Daoy (cell line): ENCODE measurements at places on chromosomes 5 and 9. TPM values are rescaled to one million over a fixed set of nuclear protein-coding genes. Genes with fewer than 3 reads are reported as not detected.
A peak's percentile ranks its signal among the peaks of the same experiment; 100 is the strongest.

The FAXDC2 gene
- 0.12 and 0.46 TPM in 2 replicates for total RNA-seq

The SPINK6 gene
- total RNA-seq = not detected in 2 replicates

The JAKMIP2 gene
- total RNA-seq = 0.48 and 0.63 TPM in 2 replicates

The CARTPT gene
- total RNA-seq = not detected in 2 replicates

The GCNT4 gene
- total RNA-seq = 1.7 and 1.9 TPM in 2 replicates

The COL5A1 gene
- 131 and 135 TPM in 2 replicates for total RNA-seq

The KCNIP1 gene
- total RNA-seq = 1.9 and 3.9 TPM in 2 replicates

The C5orf52 gene
- total RNA-seq = not detected in 2 replicates

The C7 gene
- 0.33 and 1.0 TPM in 2 replicates for total RNA-seq

The ADAMTS6 gene
- 14.2 and 20.8 TPM in 2 replicates for total RNA-seq

The ENDOG gene
- 14.1 and 17.8 TPM in 2 replicates for total RNA-seq

- DNase-seq = no peak
These were observed 95.8 kb upstream of the NR4A3 start for GRCh38 chr9:99725852-99726251.

- DNase-seq = no peak
These were observed 118.2 kb downstream of the VCAN start for GRCh38 chr5:83589786-83590185.

GRCh38 chr9:110429453-110429852, 91.8 kb upstream of the TXNDC8 start:
- DNase-seq = no peak

GRCh38 chr9:71253011-71253410, 131.6 kb upstream of the TRPM3 start:
- DNase-seq = no peak

DNA sequence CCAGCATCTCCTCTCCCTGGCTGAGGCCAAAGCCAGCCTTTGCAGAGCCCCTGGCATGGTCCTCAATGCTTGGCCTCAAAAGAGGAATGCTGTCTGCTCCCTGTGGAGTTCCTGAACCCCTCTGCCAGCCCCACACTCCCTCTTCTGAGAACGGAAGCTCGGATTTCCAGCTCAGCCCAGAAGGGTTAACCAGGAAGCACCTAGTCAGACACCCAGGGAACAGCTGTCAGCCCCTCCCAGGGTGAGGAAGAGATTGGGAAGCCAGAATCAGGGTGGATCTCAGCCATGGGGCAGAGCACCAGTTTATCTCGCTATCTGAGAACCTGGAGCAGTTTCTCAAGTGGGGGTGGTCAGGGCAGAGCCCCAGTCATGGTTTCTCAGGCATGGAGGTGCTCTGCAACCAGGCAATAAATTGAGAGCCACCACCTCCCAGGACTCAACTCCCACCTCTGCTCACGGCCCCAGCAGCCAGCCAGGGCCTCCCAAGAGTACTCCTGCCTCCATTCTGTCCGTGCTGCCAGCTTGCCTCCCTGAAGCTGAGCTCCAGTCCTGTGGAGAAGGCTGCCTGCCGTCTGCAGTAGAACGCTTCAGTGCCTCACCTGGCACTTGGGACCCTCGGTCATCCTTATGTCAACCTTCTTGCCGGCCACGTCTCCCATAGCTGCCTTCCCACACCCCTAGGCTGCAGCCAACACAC, 7.6 kb downstream of the FOXE1 start:
- no peak for DNase-seq

GRCh38 chr9:18467696-18468095, 6.3 kb upstream of the ADAMTSL1 start:
- no peak for DNase-seq

GRCh38 chr5:80837679-80838078, 122.5 kb upstream of the RASGRF2 start:
- DNase-seq = no peak

DNA sequence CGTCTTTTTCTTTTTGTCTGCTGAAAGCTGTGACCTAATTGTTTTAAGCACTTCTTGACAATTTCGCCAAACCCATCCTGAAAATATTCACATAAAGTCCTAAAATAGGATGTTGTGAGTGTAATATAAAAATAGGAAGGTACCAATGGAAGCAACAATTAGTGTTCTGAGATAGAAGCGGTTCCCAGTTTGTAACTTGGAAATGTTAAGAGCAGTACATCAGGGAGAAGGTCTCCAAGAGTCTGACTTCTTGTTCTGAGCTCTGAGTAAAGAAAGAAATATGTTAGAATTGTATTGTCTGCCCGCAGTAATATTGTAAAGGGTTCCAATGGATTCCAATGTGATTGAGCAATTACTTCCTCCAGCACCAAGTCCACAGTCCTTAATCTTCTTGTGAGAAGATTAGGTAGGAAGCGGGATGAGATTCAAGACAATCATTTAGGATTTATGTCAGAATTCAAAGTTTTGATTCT, 3.9 kb downstream of the VCAN start:
- DNase-seq = peak; percentile 77

DNA sequence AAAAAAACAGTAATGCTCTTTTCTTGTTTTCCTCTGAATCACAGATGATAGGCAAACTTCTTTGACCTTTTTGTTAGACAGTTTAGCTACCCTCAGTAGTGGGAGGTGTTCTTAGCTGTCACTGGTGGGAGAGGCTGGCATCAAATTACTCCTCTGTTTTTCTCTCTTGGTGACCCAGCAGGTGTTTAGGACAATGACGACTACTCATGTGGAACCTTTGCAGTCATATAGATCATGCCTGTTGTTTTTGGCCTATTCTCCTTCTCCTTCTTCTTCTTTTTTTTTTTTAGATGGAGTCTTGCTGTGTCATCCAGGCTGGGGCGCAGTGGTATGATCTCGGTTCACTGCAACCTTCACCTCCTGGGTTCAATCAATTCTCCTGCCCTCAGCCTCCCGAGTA, 15.4 kb upstream of the NPR2 start:
- no peak for DNase-seq

- no peak for DNase-seq
These were observed 78.4 kb downstream of the NTNG2 start for GRCh38 chr9:132239999-132240840.

GRCh38 chr9:110900917-110901316, 137.4 kb downstream of the LPAR1 start:
- no peak for DNase-seq

GRCh38 chr5:45692481-45692880, 3.7 kb downstream of the HCN1 start:
- no peak for DNase-seq

- peak; percentile 54 for DNase-seq
These were observed 923 bp downstream of the SPATA6L start for GRCh38 chr9:4665357-4665756.

DNA sequence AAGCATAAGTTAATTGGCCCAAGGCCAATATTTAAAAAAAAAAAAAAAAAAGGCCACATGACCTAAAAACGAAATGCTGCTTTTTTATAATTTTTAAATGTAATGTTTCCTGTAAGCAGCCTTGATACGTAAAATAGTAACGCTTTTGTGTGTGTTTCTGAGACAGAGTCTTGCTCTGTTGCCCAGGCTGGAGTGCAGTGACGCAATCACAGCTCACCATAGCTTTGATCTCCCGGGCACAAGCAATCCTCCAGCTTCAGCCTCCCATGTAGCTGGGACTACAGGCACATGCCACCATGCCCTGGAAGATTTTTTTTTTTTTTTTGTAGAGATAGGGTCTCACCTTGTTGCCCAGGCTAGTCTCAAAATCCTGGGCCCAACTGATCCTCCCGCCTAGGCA, 179.9 kb downstream of the EDIL3 start:
- no peak for DNase-seq

- DNase-seq = no peak
These were observed 54.0 kb downstream of the NSUN2 start for GRCh38 chr5:6578676-6579343.

- DNase-seq = no peak
These were observed 35.9 kb upstream of the SARDH start for GRCh38 chr9:133773889-133774655.

DNA sequence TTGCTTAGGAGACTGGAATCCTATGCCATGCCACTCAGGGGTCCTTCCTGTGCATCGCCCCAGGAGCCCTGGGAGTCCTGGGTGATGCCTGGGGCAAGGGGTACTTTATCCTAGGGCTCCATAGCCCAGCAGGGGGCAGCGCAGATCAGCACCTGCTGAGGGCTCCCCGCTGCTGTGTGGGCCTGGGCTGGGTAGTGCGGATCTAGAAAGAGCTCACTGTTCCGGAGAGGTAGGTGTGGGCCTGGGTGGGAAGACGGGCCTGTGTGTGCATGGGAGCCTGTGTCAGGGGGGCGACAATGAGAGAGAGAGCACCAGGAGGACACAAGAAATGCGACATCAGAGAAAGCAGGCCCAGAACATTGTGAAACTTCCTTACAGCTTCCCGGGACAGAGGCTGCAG, 11.4 kb upstream of the DAB2IP start:
- DNase-seq = peak; percentile 60

- no peak for DNase-seq
These were observed 435.9 kb upstream of the MPDZ start for GRCh38 chr9:13715430-13715829.

- no peak for DNase-seq
These were observed 161.7 kb upstream of the MVB12B start for GRCh38 chr9:126164796-126165525.

DNA sequence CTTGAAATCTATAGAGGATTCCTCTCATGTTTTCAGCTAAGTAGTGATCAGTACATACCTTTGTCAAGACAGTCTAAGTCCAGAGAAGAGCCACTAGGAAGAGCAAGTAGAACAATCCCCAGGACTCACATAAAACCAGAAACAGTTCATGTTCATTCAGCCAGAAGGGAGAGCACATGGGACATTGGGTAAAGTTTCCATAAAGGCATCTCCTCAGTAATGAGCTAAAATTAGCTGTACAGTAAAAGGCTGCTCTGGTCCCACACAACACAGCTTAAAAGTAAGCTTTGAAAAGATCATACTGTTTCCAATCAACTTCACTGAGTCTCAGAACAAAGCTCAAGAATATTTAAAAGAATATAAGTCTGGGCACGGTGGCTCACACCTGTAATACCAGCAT, 32.4 kb downstream of the HOMER1 start:
- DNase-seq = no peak

GRCh38 chr5:53165431-53166182, 56.0 kb upstream of the MOCS2 start:
- no peak for DNase-seq
